ENCODE measurements at places on chromosomes 5 and 9.

GRCh38 chr5:17406423-17406838 is 91.6 kb upstream of the TAF11L2 start:
- ATAC-seq = no peak

- ATAC-seq = no peak
Measured at GRCh38 chr9:127277099-127277498, 12.5 kb downstream of the GARNL3 start.

- ATAC-seq = no peak
Measured at GRCh38 chr5:8209500-8209899, 340.6 kb downstream of the MTRR start.

- no peak for ATAC-seq
Measured at GRCh38 chr9:135533674-135534073, 12.3 kb upstream of the OBP2A start.

DNA sequence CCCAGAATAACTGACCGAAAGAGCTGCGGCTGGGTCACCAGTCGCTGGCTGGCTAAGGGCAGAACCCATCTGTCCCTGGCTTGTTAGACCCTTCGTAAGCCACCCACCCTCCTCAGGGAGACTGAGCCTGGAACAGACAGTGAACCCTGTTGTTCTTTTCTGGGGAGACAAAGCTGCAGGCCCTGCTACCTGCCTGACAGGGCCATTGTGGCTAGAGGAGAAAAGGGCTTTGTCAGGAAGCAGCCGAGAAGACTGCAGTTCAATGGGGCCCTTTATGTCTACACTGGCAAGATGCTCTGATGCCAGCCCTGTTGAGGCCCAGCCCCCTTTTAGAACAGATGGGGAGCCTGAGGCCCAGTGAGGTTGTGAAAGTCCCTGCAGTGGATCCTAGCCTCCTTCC is 3.7 kb upstream of the NIPAL4 start:
- no peak for ATAC-seq

DNA sequence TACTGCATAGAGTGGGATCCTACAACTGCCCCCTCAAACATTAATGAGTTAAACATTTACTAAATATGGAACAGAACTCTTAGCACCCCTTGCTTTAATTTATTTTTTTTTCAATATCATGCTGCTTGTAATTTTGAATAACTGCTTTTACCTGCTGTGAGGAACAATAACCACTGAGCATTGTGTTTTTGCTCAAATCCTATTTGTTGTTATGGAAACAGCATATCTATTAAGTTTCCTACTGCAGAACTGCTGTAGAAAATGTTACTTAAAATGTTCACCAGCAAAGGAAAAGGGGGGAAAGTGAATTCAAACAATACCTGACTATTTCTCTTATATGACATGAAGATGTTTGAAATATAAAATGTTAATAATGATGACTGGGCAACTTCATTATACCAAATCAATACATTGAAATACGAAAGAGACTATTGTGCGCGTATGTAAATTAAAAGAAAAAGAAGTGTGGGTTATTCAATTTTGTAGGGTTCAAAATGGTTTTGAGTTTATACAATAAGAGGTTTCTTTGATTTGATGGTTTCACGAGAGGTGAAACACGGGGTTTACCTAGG is 1043.8 kb upstream of the NUDT12 start:
- no peak for ATAC-seq

GRCh38 chr5:98902733-98903132 is 26.1 kb downstream of the CHD1 start:
- ATAC-seq = no peak

DNA sequence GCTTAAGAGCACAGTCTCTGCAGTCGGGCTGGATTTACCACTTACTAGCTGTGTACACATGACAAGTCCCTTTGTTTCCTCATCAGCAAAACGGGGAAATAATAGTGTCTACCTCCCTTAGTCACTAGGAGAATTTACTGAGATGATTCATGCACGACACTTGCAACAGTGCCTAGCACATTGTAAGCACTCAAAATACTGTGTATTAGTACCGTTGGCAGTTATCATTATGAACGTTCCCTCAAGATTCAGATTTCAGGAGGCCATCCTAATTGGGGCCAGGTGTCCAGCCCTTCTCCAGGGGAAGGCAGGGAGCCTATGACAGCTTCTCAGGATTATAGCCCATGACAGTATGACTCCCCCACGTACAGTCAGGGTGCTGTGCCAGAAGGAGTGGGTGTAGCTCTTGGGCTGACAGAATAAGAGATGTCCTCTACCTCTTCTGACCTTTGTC is 164.3 kb downstream of the DOCK2 start:
- no peak for ATAC-seq

- ATAC-seq = no peak
Measured at GRCh38 chr9:11352612-11353011, 739.8 kb upstream of the PTPRD start.

DNA sequence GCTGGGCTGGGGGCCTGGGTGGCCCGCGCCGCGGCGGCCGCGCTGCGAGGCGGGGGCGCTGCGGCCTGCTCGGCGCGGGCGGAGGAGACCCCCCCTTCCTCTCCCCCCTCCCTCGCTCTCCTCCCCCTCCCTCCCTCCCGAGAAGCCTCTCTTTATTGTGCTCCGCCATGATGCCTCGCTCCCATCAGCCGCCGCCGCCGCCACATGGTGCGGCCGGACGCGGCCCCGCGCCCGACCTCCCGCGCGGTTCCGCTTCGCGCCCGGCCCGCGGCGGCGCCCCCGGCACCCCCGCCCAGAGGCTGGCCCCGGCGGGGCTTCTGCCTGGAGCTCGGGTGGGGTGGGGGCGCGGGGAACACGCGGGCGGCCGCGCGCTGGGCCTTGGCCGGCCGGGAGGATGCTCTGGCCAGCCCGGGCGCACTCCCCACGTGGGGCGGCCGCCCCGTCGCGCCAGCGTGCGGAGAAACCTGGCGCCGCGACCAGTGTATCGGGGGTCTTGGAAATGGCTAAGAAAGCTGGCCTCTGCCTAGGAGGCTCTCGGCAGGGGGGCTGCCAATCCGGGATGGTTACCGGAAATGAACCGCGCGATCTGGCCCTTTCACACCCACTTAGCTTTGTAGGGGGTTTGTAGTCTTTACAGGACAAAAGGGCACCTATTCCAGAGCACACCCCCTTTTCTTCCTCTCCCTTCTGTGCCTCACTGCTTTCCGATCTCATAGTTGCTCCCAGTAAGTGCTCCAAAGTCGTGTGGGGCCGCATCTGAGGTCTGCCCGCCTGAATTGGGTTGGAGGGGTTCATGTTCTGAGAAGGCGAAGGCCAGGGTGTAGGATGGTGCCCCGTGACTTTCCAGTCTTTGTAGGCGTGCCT is 1.0 kb downstream of the SET start:
- ATAC-seq = no peak
